ENCODE measurements at places on chromosomes 5 and 9.

DNA sequence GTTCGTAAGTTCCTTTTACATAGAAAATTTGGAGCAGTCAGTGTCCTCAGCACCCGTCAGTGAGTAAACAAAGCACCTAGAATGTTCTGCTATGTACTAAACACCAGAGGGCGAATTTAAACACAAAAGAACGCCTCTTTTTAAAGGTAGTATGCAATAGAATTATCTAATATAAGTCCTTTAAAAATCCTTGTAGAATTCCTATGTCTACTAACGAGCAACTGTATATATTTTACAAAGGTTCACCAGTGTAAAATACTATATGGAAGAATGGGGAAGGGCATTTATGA, 499 bp upstream of the TMEM232 start:
- DNase-seq, result no peak

- DNase-seq, result no peak
Observed at GRCh38 chr9:133170716-133171115, 7.0 kb upstream of the GBGT1 start.

- no peak for DNase-seq
Observed at GRCh38 chr9:111985315-111985714, 88.7 kb downstream of the UGCG start.

- no peak for DNase-seq
Observed at GRCh38 chr9:131464354-131465000, 38.2 kb upstream of the POMT1 start.

GRCh38 chr9:129185991-129186390, 7.9 kb upstream of the IER5L start:
- no peak for DNase-seq

- DNase-seq, result no peak
Observed at GRCh38 chr5:129658801-129659200, 89.1 kb upstream of the MINAR2 start.

GRCh38 chr5:140042393-140042642, 781 bp downstream of the NRG2 start:
- no peak for DNase-seq

All from mucosa of gallbladder (tissue), 1 donor.